ENCODE measurements at places on chromosomes 4 and X.

GRCh38 chrX:100731441-100732281, at the start of gene SYTL4:
TSS of gene SYTL4 (minus strand) at chrX:100732121. CDS start at chrX:100702037, 30,084 bp downstream.
- no peak for DNase-seq

DNA sequence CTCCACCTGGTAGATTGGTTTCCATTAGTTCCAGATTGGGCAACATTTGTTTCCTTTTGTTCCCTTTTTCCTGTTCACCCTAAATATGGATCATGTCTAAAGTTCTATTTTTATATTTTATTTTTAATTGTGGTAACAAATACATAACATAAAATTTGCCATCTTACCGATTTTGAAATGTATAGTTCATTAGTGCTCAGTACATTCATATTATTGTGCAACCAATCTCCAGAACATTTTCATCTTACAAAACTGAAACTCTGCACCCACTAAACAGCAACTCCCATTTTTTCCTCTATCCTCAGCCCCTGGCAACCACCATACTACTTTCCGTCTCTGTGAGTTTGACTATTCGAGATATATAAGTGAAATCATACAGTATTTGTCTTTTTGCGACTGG, 14.2 kb upstream of the RPS6KA3 start:
- no peak for DNase-seq

- no peak for DNase-seq
Observed at GRCh38 chr4:184270808-184271413, 53.2 kb upstream of the ENPP6 start.

DNA sequence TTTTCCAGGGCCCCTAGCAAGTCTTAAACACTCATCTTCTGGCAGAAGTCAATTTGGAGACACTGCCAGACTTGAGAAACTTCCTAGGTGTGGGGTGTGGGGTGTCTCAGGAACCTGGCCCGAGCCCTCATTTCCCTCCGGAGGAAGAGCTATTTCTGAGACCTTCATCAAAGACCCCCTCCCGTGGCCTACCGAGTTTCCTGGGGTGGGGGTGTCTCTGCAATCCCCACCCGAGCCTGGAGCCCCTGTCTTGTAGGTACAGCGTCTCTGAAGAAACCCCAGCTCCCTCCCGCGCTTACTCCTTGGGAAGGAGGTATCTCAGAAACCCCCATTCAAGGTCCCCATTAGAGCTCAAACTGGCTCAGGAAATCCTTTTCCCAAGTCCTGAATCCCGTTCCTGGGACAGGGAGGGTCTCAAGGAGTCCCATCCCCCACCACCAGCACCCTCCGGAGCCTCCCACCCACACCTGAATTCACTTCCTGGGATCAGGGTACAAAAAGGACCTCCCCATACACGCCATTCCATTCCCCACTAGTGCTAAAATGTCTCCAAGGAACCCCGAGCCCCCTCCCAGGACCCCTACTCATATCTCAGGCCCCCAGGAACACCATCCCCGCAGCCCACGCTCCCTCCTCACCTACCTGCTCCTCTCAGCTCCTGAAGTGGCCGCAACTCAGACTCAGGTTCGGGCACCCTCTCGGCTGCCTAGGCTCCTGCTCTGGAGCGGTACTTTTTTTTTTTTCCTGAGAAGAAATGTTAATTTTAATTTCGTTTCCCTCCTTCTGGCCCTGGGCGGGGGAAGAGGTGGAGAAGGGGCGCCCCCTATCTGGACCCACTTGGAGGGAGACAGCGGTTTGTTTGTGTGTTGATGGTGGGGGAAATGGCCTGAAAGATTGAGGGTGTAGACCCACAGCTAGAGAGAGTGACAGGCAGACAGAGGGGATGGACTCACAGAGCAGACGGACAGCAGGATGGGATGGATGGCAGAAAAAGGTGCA, 1.1 kb downstream of the SLC38A5 start:
- DNase-seq = no peak

- DNase-seq = no peak
Observed at GRCh38 chr4:106985830-106986229, 50.3 kb downstream of the DKK2 start.

DNA sequence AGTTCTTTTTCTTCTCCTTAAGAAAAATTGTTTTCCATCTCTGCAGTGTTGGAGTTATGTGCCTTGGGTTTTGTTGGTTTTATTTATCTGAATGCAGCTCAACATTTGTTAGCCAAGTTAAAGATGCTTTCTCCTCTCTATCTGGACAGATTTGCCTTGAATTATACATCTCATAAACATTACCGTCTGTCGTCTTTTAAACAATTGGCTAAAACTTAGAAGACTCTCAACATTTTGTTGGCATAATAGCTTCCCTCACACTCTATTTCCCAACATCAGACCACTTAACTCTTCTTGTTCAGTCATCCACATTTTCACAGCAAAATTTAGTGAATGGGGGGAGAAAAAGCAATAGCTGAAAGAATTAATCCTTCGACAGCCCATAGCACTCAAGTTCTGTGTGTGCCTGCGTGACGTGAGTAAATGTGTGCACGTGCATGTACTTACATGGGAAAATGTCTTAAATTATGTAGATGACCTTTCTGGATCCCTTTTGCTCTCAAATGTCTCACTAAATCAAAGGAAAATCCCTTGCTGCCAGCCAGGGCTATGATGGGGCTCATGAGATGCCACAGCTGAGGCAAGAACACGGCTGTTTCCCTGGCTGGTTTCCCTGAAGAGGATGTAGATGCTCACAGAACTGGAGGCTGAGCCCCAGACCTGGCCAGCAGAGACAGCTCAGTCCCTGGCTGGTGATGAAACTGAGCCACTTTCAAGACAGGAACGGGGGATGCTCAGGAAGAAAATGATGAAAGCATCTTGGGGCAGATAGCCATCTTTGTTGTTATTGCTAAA, 382.2 kb downstream of the FBXW7 start:
- DNase-seq = no peak

GRCh38 chr4:15550491-15550890, 80.8 kb downstream of the CC2D2A start:
- DNase-seq = no peak

DNA sequence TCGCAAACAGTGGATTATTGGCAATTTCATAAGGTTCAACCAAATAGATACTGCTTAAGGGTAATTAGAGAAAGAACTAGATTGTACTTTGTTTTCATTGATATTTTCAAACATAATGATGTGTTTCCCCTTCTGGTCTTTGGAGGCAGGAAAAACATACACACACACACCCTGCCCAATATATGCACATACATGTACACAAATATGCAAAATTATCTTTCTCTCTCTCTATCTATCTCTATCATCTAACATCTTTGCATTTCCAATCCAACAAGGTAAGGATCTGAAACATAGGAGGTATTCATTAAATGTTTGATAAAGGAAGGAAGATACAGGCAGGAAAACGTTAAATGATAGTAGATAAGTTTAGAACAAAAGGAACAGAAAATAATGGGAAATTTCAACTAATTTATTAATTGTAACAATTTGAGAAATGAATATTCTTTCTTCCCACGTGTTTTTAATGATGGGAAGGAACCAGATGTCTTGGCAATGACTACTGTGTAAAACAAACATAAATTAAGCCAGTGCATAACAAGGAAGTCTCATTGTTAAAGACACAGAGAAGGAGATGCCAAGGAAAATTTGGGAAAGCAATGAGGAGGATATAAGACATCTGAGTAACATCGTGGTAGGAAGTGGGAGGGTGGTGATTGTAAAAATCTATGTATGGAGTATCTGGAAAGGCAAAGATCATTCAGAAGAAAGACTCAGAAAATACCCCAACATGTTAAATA, 532.1 kb downstream of the GBA3 start:
- no peak for DNase-seq

- DNase-seq = no peak
Observed at GRCh38 chrX:129695937-129696336, 41.2 kb upstream of the APLN start.

DNA sequence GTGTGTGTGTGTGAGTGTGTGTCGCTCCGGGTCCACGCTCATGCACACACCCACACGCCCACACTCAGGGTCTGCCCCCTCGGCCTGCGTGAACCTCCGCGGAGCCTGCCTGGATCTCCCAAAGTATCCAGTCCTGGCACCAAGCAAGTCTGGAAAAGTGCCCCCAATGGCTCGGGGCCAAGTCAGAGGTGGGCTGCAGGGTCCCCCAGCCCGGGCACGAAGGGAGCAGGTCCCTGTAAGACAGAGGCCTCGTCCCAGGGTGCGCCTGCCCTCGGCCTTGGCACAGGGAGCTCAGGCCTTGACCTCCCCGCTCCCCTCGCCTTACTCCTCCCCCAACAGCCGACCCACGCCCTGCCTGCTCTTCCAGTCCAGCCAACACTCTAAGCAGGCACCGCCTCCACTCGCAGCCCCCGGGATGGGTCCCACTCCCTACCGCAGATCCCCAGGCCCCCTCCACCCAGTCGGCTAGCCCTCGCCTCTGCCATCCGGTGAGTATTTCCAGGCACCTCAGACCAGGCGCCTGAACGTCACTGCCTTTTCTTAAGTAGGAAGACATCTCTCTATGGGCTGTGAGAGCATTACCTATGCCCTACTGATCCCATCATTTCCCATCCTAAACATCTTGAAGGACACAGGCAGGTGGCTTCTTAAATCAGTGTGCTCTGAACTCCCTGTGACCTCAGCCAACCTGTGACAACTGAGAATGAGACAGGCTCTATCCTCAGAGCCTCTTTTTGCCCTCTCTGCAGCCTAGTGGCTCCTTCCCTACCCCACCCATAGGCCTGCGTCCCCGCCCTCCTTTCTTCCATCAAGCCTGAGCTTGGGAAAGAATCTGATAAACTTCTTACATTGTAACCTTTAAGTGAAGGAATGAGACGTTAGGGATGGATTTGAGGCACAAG, 704 bp downstream of the FAM114A1 start:
- DNase-seq = peak; percentile 54

DNA sequence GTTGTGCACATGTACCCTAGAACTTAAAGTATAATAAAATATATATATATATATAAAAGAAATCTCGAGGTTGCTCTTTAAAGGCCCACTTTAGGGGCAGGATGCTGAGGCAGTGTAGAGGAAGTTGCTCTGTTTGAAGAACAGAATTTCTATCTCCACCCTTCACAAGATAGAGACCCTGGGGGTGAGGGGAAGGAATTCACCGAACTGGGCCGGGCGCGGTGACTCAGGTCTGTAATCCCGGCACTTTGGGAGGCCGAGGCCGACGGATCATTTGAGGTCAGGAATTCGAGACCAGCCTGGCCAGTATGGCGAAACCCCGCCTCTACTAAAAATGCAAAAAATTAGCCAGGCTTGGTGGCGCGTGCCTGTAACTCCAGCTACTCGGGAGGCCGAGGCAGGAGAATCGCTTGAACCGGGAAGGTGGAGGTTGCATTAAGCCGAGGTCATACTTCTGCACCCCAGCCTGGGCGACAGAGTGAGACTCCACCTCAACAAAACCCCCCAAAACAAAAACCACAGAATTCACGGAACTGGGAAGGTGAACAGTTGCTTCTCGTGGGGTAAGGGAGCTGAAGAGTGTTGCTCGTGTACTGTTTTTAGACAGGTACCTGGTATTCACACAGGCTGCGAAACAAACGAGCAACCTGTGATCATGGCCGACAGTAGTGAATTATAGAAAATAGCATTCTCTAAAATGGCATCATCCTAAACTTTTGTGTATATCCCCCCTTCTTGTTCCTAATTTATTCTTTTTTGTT, 6.2 kb downstream of the PLAC8 start:
- DNase-seq = no peak

- no peak for DNase-seq
Observed at GRCh38 chr4:70958681-70959080, 34.8 kb upstream of the DCK start.

GRCh38 chrX:122783918-122784317, 400.2 kb upstream of the GRIA3 start:
- DNase-seq = no peak

- DNase-seq = no peak
Observed at GRCh38 chr4:84477738-84478137, 21.4 kb downstream of the NKX6-1 start.

DNA sequence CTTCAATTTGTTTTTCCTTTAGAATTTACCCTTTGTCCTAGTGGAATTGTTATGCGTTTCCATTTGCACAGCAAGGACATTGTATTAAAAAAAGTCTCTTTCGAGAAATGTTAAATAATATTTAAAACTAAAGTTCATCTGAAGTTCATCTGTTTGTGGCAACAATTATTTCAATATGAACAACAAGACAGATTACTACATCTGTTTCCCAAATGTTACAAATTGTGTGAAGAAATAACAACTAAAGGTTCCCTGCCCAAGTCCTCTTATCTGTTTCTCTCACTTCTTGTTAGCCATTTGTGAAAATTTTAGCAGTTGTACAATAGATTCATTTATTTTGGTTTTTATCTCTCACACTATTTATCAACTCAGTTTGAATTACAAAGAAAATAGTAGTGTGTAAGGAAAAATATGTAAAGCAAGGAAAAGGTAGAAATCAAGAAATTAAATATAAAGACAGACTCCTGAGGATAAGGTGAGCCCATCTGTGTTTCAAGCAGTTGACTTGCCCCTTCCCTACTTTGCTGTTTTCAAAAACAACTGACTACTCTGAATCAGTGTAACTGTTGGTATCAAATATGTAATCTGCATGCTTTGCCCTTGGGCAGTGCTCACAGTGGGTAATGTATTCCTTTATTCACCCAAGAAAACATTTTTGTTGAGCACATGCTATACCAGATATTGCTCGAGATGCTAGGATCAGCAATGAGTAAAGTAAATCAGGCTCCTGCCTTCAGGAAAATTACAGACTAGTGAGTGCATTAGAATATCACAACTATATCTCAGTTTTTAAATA, 118.9 kb upstream of the PCDH7 start:
- no peak for DNase-seq

DNA sequence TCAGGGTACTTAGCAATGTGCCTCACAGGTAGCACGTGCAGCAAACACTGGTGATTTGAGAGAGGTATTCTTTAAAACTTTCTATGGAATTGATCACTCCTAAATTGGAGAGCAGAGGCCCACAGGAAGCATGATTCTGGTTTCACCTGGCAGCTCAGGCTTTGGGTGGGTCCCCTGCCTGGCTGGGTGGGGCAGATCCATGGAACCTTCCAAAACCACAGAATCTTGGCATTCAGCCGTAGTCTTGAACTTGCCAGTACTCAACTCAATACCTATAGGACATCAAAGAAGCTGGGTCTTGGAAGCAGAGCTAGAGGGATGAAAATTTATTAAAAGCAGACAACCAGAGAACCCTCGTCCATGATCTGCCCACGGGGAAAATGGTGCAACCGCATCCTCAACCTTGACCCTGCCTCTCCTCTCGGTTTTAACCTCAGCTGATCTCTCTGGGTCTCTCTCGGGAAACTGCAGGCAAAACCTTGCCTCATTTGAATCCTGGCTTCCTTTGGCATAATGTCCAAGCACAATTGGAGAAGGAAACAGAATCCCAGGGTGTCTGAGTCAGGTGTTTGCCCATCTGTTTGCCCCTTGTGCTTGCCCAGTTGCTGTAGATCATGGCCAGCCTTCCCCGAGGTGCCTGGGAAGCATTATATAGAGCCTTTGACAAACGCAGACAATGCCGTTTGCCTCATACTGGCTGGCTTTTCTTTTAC, 22.9 kb downstream of the OTOP1 start:
- DNase-seq = no peak

- DNase-seq = no peak
Observed at GRCh38 chr4:57430726-57431125, 320.5 kb upstream of the IGFBP7 start.

GRCh38 chrX:16187024-16187760, 19.9 kb downstream of the MAGEB17 start:
- DNase-seq = no peak

All from C1 segment of cervical spinal cord (tissue), 14 donors.